ENCODE measurements at places on chromosomes 2 and 18.

DNA sequence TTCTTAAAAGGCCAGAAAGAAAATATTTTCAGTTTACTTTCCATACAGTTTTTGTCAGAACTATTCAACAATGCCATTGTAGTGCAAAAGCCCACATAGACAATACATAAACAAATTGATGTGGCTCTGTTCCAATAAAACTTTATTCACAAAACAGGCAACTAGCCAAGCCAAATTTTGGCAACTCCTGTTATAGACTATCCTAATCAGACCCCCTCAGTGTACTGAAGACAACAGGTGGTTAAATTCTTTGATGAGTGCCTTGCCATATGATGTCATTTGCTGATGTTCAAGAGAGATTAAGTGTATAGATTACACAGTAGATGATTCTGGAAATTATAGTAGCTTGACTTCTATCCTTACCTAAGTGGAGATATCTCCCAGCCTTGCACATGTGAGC is 83.4 kb downstream of the FANCL start:
- DNase-seq: no peak

- DNase-seq: no peak
These were observed 25.2 kb downstream of the CCDC74A start for GRCh38 chr2:131552871-131553270.

DNA sequence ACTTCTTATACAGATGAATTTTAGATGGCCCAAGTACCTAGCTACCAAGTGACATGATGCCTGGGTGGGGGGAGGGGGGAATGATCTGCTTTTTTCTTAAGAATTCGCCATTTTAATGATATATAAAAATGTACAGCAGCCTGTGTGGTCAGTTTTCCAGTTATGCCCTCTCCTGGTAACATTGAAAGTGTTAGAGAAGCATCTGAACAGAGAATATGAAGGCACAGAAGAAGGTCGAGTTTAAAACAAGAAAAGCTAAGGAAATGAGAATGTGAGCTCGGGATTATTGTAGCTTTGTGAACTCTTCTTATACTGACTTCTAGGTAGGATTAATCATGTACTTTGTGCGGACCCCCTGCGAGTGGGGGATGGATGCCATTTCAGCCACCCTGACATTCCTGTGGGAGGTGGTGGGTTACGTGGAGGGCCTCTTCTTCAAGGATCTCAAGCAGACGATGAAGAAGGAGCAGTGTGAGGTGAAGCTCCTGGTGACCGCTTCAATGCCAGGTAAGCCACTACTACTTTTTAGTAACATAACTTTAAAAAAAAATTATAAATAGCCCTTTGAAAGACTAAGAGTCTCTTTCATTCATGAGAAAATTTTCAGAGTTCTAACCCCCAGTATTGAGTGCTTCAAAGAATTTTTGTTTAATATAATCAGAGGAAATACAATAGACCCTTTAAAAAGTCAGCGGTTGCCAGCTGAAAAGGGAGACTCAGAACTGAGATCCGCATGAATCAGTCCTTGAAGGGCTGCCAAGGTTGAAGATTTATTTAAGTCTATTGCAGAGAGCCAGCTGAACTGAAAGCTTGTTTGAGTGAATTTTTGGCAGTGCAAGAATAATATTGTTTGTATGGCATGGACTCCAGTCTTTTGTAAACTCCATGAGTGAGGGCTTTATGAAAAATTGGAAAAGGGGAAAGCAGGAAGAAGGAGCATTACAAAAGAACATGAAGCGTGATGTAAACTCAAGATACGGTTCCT is 68.6 kb upstream of the RPE start:
- DNase-seq: no peak

GRCh38 chr2:172231508-172231907 is 128.8 kb upstream of the DLX2 start:
- no peak for DNase-seq

GRCh38 chr2:180046202-180046601 is 39.1 kb upstream of the CWC22 start:
- no peak for DNase-seq

DNA sequence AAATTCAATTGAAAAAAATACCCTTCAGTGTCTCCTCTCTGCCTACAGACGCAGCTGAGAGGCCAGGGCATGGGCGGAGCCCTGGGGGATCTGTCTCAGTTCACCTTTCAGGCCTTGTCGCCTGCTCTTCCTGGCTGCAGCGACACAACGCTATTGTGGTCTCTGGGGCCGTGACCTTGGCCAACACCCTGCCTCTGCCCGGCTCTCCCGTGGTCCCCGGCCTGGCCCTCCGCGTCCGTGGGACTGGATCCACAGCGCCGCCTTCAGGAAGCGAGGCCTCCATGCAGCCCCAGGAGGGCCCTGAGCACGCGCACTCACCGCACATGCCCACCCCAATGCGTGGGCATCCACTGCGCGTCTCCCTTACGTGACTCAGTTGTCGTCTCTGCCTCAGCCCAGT is 81.1 kb downstream of the MRPS9 start:
- DNase-seq: no peak

GRCh38 chr2:233779722-233780121 is 1.6 kb downstream of the MROH2A start:
- DNase-seq: no peak

GRCh38 chr2:43224131-43224570 is 2.3 kb downstream of the ZFP36L2 start:
- DNase-seq: peak; percentile 54

GRCh38 chr2:37645362-37645761 is 26.1 kb downstream of the CDC42EP3 start:
- DNase-seq: no peak

DNA sequence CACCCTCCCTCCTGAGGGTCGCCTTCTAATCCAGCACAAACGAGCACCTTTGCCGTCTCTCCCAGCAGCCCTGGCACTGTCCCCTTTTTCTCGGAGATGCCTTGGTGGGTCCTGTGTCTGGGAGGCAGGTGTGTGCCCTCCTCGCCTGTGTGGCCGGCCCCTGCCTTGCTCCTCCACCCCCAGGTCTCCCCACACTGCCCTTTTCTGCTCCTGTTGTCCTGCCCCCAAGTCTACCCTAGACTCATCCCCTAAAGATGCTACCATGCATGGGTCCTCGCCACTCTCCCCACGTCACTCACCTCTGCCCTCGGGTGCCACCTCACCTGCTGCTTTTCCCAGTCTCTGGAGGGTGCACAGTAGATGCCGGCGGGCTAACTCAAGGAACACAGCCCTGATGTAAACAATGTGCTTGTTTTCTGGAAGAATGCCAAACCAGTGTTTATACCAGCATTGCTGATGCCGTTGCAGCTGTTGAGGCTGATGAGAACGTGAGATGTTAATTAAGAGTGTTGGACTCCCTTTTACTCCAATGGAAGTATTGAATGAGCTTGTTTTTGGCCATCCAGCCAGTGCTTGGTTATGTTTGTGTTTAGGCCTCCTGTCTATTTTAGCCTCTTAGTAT is 223.1 kb downstream of the AGAP1 start:
- DNase-seq: no peak

GRCh38 chr2:46062637-46063412 is 234.4 kb upstream of the EPAS1 start:
- peak; percentile 65 for DNase-seq

GRCh38 chr18:9751371-9752031 is 43.4 kb downstream of the RAB31 start:
- no peak for DNase-seq

- no peak for DNase-seq
These were observed 641.7 kb downstream of the CBLN2 start for GRCh38 chr18:71902482-71902881.

DNA sequence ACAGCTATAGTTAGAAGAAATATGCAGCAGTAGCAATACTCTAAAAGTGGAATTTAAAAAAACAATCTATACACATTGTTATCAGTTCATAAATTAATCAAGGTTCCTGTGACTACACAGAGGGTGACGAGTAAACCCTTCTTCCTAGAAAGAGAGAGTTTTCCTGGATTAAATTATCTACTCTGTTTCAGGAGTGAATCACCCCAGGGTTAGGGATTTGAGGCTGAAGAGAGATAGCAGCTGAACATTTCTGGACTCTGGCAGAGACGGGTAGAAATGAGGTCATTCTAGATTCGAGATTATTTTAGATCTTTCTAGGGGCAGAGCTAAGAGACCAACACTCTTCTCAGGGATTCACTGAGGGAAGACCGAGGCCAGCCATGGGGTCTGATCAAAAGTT is 38.8 kb upstream of the PMAIP1 start:
- no peak for DNase-seq

GRCh38 chr2:16152071-16152927 is 211.9 kb downstream of the MYCN start:
- DNase-seq: no peak

DNA sequence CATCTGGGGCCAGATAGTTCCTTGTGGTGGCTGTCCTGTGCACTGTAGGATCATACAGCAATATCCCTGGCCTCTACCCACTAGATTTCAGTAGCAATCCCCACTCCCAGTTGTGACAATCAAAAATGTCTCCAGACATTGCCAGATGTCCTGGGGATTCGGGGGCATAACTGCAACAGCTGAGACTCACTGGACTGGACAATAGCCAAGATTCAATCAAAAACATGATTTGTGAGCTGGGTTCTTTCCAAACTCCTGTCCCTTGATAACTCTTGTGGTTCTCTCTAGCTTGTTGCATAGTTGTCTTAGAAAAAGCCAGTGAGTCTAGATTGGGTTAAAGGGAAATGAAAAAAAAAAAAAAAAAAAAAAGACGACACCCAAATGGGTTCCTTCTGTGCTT is 293.4 kb downstream of the CELF4 start:
- no peak for DNase-seq

DNA sequence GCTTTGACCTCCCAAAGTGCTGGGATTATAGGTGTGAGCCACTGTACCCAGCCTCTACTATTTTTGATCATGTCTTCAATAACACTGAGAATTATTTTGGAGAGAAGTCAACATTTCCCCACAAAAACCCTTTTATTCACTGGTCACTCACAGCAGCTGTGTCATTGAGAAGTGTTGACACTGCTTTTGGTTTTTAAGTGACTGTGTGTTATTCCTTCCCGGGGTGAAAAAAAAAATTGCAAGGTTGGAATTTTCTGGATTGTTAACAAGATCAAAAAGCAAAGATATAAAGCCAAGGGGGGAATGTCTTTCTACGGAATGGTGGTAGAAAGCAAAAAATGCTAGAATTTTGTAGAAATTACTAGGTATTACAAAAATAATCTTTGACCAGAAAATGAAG is 61.5 kb downstream of the TANC1 start:
- DNase-seq: no peak

DNA sequence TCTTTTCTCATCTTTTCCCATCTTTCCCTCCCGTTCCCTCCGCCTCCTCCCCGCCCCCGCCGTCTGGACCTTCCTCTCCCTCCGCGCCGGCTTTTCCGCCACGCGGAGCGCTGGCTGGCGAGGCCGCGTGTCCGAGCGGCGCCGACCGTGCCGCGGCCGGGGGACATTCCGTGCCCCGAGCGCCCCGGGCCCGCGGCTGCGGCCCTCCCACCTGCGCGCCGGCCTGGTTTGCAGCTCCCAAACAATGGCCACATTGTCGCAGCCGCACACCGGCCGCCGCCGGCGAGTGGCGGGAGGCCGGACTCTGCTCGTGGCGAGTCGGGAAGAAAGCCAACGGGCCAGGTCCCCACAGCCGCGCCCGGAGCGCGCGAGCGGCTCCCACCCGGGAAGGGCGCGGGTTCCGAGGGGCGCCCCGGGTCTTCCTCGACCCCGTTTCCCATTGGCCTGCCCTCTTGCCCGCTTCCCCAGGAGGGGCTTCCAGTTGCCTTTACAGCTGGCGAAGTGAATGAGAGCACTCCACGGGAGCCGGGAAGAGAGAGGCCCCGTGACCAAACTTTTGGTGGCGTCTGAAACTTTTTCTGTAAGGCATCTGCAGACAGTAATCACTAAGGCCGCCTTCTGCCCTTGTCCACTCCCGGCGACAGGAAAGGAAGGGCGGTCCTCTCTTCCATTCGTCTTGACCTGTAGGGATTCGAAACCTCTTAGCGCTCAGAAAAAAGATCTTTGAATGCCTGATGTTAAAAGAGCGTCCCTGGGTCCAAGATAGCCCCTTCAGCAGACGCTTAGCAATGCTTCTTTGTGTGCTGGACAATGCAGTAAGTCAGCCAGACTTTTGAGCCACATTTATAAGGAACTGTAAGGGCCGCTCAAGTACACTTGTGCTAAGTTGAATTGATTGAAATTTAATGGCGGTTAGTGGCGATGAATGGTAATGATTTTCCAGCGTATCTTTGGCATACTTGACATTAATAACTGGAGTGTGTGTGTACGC is 6.2 kb downstream of the GLI2 start:
- DNase-seq: no peak

DNA sequence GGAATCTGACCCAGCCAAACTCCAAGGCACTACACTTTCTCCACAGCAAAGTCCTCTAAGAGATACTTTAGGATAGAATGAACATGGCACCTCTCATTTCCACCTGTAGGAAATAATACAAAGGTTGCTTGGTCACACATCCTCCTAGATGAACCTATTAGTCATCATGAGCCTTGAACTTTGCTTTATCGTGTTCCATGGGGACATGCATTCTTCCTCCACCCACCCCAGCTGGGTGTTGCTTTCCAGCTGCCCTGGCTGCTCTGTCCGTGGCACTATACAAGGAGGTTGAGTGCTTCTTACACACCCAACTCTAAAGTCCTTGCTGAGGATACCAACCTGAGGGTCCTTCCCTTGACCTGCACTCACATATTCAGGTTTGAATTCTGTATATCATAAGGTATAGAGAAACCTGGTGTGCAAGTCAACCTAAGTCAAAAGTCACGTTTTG is 52.7 kb downstream of the SPRED2 start:
- DNase-seq: no peak

DNA sequence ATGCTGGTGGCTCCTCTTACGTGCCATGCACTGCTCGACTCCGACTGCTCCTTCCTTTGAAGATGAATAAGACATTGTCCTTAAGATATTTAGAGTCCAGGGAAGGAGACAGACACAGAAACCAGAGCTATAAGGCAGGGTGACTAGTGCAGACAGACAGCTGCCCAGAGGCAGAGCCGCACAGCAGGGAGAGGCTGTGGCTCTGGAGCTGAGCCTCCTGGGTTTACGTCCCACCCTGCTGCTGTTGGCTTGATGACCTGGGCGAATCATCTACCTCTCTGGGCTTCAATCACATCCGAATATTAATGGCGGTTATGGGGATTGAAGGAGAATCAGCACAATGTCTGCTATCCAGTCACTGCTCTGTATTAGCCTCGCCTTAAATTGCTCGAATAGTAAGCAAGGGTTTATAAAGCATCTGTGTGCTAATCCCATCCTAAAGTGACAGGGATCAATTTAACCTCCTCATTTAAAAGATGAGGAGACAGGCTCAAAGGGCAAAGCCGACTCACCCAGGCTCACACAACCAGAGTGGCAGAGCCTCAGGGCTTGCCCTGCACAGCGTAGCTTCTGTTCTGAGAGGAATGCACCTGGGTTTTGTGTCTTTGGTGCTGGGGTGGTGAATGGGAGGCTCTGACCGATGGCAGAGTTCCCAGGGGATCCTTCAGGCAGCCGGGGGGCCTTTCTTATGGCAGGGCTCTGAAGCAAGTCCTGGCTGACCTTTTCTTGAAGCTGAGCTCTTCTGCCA is 284.1 kb downstream of the MYCN start:
- DNase-seq: no peak

DNA sequence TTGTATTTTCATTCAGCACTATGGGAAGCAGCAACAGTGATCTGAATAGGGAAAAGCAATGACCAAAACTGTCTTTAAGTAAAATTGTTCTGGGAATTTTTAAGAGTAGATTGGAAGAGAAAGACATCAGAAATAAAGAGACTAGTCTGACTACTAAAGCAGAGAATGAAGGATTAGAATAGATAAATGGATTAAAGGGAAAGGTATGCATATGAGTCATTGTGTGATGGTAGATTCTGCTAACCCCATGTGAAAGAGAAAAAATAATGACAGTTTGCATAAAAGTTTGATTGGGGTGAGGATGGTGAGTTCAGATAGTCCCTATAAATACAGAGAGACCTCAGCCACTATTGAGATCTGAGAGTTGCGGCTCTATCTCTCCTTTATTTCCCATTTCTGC is 139.6 kb upstream of the DCC start:
- DNase-seq: no peak

Measured in Kasumi-1 (cell line).